ENCODE measurements at places on chromosomes 5 and 9. TPM values are rescaled to one million over a fixed set of nuclear protein-coding genes. Genes with fewer than 3 reads are reported as not detected.

The MEGF10 gene
- not detected for total RNA-seq

The SPINK5 gene
- not detected for total RNA-seq

The UBTD2 gene
- total RNA-seq, result 5.0 TPM

The PCDH12 gene
- total RNA-seq, result 2.2 TPM

The SPATA31A6 gene
- total RNA-seq, result not detected

The BRIX1 gene
- total RNA-seq, result 110 TPM

The MSX2 gene
- not detected for total RNA-seq

The SIMC1 gene
- 36.7 TPM for total RNA-seq

The CDC14B gene
- 1.4 TPM for total RNA-seq

The MEF2C gene
- total RNA-seq, result 0.47 TPM

The NDUFA8 gene
- 49.6 TPM for total RNA-seq

The ZNF618 gene
- total RNA-seq, result 0.16 TPM

The ANKRD31 gene
- 0.36 TPM for total RNA-seq

The CD180 gene
- 1.4 TPM for total RNA-seq

The NEUROG1 gene
- total RNA-seq, result not detected

The PCDHB5 gene
- not detected for total RNA-seq

The CNTFR gene
- not detected for total RNA-seq

The CCDC183 gene
- total RNA-seq, result 0.52 TPM

The FLT4 gene
- 0.86 TPM for total RNA-seq

The ST8SIA4 gene
- 65.2 TPM for total RNA-seq

The MYORG gene
- total RNA-seq, result 1.0 TPM

The JAKMIP2 gene
- total RNA-seq, result 1.1 TPM

The PCDHB2 gene
- total RNA-seq, result not detected

The EHMT1 gene
- 98.1 TPM for total RNA-seq

The CDC25C gene
- total RNA-seq, result 5.6 TPM

The SLC6A18 gene
- not detected for total RNA-seq

The GPR21 gene
- total RNA-seq, result 0.88 TPM

The CAMK2A gene
- not detected for total RNA-seq

The PCDHGC4 gene
- not detected for total RNA-seq

The GRIA1 gene
- not detected for total RNA-seq

The MROH2B gene
- total RNA-seq, result not detected

The LYRM7 gene
- 15.8 TPM for total RNA-seq

The BRINP1 gene
- not detected for total RNA-seq

The PCDHB8 gene
- total RNA-seq, result not detected

The LAMC3 gene
- 0.05 TPM for total RNA-seq

The TMCO6 gene
- 43.6 TPM for total RNA-seq

The C5 gene
- total RNA-seq, result 1.2 TPM

The OMD gene
- total RNA-seq, result not detected

The PIP5KL1 gene
- 1.1 TPM for total RNA-seq

The ANKRD18A gene
- 4.1 TPM for total RNA-seq

The FBP2 gene
- not detected for total RNA-seq

The LCN1 gene
- not detected for total RNA-seq

The RANBP17 gene
- not detected for total RNA-seq

The SPINK1 gene
- not detected for total RNA-seq

The WNT8A gene
- total RNA-seq, result not detected

The MGAT4B gene
- 124 TPM for total RNA-seq

The RBM27 gene
- 31.2 TPM for total RNA-seq

The PRKAA1 gene
- 59.0 TPM for total RNA-seq

The KCNV2 gene
- total RNA-seq, result not detected

The TPPP gene
- not detected for total RNA-seq

The MARCOL gene
- not detected for total RNA-seq

The EDIL3 gene
- total RNA-seq, result not detected

The OLFM1 gene
- 0.47 TPM for total RNA-seq

The ADAMTS12 gene
- total RNA-seq, result not detected

The GABRA1 gene
- total RNA-seq, result not detected

The SLCO6A1 gene
- total RNA-seq, result not detected

The CCL19 gene
- total RNA-seq, result not detected

The PCDHA1 gene
- not detected for total RNA-seq

The PPP3R2 gene
- total RNA-seq, result not detected

Measured in activated T-helper 1 cell treated with anti-CD3 and anti-CD28 coated beads, Interleukin-12 subunit alpha, Interleukin-12 subunit beta, Interleukin-2, Interleukin-4 antibody, amounts not matched to agents 30 ng/mL and 10 ng/mL and 1 ng/mL, durations not matched to agents 14 hours and 24 hours and 36 hours (primary cell).